Stimulated activated CD8-positive, alpha-beta memory T cell treated with anti-CD3 and anti-CD28 coated beads, Interleukin-7, amount 100 ng/mL, for 24 hours (primary cell): ENCODE measurements at places on chromosomes 13 and 19.
A peak's percentile ranks its signal among the peaks of the same experiment; 100 is the strongest.

GRCh38 chr13:113585896-113586295 lies 1.3 kb downstream of the TFDP1 start:
- DNase-seq, result no peak

DNA sequence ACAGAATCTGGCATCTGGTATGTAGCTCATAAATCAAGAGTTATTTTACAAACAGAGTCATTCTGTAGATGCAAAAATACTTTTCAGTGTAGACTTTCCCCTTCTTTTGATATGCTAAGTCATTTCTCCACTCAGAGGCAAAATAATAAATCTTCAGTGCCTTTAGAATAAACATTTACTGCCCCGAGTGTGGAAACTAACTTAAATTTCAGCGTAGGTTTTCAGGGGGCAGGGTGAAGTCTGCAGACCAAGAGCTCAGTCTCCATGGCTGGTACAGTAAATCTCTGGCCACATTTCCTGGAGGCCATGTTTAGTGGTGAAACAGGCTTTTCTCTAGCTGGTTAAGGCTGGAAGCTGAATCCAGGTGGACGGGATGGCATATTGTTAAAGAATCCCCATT lies 13.1 kb upstream of the ADPRHL1 start:
- DNase-seq, result no peak

- no peak for DNase-seq
These were observed 22.0 kb downstream of the COL4A1 start for GRCh38 chr13:110284779-110285484.

DNA sequence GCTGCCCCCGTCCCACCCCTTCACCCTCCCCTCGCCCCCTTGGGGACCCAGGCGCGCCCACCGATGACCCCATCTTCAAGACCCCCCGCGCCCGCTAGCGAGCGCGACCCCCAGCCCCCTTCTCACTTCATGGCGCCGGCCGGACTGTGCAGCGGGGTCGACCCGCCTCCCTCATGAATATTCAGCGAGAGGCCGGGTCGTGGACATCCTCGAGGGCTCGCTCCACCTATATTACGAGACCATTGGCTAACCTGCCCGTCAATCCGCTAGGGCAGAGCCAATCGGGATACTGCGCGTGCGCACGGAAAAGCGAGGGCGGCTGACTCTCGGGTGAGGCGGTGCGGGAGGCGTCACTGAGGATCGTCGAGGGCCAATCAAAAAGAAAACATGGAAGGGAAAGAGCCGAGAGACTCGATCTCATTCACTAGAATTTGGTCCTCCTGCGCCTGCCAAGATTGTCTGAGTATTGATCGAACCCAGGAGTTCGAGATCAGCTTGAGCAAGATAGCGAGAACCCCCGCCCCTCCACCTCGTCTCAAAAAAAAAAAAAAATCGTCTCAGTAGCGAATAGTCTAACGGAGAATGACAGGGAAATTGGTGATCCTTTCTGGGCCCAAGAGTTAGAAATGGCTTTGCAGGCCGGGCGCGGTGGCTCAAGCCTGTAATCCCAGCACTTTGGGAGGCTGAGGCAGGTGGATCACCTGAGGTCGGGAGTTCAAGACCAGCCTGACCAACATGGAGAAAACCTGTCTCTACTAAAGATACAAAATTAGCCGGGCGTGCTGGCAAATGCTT lies at the start of gene ERCC2:
TSS of gene ERCC2 (minus strand) at position 164 of the 795 bp plus-strand sequence. CDS start at position 131, 33 bp downstream.
- peak; percentile 100 for DNase-seq

- no peak for DNase-seq
These were observed 2.0 kb downstream of the RPL36 start for GRCh38 chr19:5691822-5692722.

DNA sequence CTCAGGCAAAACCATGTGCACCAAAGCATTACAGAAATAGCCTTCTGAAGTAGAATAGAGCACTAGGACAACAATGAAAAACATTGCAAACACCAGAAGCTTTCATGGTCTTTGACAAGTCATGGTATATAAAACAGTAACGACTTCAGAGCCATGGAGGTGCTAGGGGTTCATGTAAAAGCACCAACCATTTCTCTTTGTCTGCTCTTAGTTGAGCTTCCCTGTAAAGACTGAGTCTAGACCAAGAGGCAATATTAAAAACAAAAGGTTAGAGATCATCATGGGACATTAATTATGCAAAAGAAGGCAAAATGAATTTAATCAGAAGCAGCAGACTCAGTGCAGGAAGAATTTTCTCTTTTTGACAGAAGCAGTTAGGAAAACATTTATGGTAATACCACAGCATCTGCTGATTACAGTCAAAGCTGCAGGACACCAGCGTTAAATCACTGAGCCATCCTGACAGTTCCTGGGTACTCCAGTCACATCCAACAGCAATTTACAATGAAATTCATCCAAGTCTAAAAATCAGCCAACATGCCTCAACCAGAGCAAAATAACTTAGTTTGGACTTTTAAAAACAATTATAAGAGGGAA lies 476.8 kb downstream of the DIAPH3 start:
- no peak for DNase-seq

- no peak for DNase-seq
These were observed 423.2 kb upstream of the SGCG start for GRCh38 chr13:22757530-22758120.

GRCh38 chr19:13095393-13095784 lies 7.3 kb downstream of the LYL1 start:
- no peak for DNase-seq

DNA sequence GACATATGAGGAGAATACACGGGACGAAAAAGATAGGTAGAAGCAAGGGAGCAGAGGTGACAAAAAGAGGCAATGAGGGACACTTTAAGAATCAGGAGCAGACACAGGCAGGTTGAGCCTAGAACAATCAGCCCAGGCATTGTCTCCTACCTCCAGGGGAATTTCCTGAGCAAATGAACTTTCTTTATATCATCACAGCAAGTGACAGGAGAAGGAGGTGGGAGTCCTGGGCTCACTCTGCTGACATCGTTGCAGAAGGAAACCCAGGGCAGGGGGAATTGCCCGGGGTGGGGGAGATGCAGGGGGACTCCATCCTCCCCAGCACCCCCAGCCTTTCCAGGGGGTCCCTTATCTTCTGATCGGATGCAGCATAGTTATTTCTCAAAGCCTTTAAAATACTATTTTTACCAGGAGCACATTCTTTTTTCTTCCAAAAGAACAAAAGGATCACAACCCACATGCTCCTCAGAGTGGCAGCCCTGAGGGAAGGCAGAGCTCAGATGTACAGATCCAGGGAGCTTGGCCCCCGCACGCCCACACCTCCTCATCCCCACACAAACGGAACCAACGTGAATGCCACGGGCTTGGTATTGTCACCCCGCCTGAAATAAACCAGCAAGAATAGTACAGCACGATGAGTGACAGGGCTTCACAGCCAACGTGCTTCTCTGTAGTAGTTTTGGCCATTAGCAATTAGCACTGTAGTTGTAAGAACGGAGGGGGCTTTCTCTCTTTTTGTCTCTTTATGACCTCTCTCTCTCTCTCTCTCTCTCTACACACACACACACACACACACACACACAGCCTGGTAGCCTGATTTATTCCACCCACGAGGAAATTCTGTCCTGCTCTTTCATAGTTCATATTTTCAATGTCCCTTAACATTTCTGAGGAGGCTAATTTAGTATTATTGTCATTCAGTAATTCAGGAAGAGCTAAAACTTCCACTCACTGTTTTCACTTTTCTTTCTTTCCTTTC lies 169.5 kb upstream of the UBL3 start:
- no peak for DNase-seq
